M059J (cell line): ENCODE measurements at places on chromosomes 6 and 20. TPM values are rescaled to one million over a fixed set of nuclear protein-coding genes. Genes with fewer than 3 reads are reported as not detected.

DNA sequence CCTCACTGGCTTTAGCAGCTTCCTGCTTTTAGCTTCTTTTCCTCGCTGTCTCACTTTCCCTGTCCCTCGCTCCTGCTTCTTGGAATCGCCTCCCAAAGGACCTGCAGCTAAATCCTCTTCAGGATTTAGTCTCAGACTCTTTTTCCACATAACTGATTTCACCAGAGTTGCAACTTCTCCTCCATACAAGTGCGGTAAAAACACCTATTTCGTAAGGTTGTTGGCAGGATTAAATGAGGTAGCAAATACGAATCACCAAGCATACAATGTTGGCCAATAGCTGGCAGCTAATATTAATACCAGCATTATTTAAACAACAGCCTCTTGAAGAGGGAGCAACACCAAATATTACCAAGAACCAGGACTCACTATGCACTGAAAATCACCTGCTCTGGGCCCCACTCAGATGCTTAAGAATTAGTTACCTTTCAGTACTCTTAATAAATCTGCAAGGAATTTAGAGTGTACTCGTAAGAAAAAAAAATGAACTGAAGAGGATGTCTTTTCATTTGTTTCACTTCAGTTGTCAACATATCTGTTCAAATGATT is 123.0 kb downstream of the DTNBP1 start:
- no peak for DNase-seq

GRCh38 chr6:112016320-112016719 is 37.6 kb upstream of the CCN6 start:
- DNase-seq = peak; percentile 34

DNA sequence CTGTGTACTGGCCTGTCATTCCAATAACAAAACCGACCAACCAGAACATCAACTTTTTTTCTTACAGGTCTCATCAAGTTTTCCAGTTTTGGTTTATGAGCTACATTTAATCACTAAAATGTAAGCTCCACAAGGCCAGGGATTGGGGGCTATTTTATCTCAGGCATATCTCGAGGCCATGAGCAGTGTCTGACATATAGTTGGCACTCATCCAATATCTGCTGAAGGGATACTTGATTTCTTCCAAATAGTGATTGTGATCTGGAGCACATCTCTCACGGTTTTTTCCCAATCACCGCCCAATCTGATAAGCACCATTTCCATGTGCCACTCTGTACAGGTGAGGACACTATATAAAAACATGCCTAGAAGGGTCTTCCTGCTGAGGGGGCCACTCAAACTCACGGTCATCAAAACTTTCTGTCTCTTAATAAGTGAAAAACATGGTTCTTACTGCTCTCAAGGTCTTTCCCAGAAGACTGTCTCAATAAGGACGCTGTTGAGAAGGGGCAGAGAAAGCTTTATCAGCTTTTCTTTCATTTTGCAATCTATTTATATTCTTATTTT is 65.5 kb downstream of the MAN1A1 start:
- no peak for DNase-seq

DNA sequence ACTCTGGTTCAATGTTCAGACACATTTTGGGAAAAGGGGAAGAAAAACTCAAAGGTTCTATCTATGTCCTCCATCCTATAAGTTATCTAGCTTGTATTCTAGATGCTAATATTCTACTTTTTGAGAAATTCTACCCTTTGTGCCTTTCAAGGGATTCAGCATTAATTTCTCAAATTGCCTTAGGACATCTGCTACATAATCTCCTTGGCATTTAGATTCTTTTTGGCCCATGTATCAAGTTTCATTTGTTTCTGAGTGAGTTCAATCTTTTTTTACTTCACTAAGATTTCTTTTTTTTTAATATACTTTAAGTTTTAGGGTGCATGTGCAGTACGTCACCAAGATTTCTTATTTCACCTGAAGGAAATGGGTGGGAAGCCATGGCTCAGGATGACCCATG is 232.7 kb upstream of the TENT5A start:
- peak; percentile 73 for DNase-seq

GRCh38 chr6:10078581-10078980 is 336.3 kb downstream of the TFAP2A start:
- no peak for DNase-seq

- DNase-seq = no peak
Observed at GRCh38 chr6:67450641-67451040, 1184.4 kb upstream of the ADGRB3 start.

DNA sequence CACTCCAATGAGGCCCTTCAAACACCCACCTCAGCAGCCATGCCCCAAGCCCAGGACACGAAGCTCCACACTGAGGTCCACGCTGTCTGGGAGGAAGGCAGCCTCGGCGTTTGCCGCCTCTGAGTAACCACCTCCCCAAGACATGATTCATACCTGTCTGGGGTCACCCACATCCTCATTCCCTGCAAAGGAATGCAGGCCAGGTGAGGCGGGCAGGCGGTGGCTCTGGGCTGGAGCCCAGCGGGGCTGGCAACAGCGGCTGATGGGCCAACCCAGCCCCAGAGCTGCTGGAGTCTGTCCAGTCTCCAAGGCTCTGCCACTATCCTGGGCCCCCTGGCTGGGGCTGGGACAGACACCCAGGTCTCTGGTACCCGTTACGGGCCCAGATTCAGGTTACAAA is 14.8 kb downstream of the PMEPA1 start:
- DNase-seq = peak; percentile 90

GRCh38 chr6:56072856-56073255 is 174.5 kb downstream of the COL21A1 start:
- peak; percentile 88 for DNase-seq

DNA sequence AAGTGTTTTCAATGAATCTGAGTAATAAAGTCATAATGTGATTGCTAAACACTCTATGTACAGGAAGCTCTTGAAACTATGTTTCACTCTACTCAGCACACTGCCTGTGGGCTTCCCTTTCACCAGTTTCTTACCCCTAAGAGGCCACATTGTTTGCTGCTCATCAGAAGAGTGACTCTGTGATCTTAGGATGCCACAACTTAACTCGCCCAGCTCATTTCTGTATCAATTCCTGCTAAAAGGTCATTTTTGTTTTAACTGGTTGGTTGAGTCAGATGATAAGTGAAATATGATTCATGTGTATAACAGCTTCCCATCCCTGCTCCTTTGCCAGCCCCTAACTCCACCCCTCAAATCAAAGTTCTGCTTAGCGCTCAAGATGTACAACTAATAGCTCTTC is 9.8 kb upstream of the NDUFAF4 start:
- DNase-seq = no peak

LAMA4 gene
- 85.6 and 156 TPM in 2 replicates for total RNA-seq

DNA sequence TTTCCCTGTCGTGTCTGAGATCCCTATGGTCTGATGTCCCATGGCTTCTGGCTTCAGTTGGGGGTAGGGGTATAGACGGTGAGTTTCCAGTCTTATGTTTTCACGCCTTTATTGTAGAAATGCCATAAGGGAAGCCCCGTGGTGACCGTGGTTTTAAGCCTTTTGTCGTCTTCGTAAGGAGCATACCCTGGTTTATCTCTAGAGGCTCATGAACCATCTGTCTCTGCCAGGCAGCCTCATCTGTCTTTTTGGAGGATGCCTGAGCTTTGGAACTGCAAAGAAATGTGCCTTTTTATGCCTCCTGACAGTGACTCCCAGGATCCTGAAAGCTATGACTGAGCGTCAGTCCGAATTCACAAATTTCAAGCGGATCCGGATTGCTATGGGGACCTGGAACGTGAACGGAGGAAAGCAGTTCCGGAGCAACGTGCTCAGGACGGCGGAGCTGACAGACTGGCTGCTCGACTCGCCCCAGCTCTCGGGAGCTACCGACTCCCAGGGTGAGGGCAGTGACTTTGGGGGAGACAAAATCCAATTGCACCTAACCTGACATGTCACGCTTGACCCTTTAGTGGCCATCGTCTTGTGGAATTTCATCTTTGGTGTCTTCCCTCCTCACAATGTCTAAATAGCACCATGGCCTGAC is 84.6 kb downstream of the SYNJ2 start:
- DNase-seq = no peak

DNA sequence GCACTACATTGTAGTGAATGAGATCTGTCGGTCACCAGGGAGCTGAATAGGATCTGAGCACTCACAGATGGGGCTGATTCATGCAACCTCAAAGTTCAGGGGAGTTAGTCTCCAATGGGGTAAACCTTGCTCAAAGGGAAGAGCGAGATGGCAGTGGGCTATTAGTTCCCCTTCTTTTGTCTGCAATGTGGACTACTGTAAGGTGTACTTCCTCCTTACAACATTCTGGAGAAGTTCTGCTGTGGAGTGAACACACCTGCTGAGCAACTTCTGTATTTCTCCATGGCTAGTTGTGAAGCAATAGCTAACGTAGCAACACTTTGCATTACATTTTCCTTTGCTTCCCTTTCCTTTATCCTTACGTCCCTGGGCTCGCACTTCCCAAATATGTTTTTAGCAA is 134.3 kb upstream of the B3GAT2 start:
- DNase-seq = no peak

DNA sequence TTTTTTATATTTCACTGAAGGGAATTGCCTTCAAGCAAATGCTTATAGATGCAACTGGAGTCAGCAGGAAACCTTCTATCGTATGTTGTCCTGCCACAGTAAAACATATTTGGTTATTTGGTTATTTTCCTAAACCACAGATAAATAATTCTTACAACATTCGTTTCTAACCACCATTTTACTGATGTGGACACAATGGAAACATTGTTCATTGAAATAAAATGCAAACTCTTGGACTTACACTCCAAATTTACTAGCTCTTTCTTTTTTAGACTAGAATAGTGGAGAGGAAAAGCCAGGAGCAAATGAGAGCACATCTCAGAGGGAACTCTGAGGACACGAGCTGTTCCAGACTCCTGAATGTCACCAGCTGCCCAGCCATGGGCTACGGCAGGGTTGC is 114.8 kb downstream of the RPS12 start:
- peak; percentile 21 for DNase-seq

GRCh38 chr20:43941476-43942200 is 27.0 kb downstream of the TOX2 start:
- peak; percentile 80 for DNase-seq

- DNase-seq = peak; percentile 98
Observed at GRCh38 chr20:47274401-47275108, 81.9 kb downstream of the ZMYND8 start.

DNA sequence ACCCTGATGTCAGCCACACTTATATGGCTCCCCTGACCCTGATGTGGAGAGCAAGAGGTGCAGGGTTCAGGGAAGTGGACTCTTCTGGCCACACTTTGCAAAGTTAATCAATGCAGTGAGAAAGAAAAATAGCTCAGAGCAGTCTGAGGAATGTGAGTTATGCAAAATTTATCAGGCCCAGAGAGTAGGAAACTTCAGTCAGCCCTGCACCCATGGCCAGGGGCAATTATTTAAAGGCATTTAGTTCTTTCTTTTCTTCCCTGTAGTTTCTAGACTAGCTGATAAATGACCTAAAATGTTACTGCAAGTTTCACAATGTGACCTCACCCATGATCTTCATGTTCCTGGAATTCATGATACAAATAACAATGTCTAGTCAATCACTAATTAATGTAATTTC is 143.7 kb upstream of the GGTLC1 start:
- DNase-seq = peak; percentile 60

DNA sequence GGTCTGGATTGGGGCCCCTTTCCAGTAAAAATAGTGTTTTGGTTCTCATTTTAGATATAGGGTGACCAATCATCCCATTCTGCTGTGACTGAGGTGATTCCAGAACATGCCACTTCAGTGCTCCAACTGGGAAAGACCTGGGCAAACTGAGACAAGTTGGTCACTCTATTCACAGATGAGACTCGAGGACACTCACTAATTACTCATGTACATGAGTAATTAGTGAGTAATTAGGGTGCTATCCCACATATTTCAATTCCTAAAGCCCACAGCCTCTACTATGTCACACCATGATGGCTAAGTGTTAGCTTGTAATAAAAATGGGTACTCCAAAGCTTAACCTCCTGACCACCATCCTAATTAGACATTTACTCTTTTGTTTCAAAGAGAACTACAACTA is 86.0 kb downstream of the CBLN4 start:
- no peak for DNase-seq

DNA sequence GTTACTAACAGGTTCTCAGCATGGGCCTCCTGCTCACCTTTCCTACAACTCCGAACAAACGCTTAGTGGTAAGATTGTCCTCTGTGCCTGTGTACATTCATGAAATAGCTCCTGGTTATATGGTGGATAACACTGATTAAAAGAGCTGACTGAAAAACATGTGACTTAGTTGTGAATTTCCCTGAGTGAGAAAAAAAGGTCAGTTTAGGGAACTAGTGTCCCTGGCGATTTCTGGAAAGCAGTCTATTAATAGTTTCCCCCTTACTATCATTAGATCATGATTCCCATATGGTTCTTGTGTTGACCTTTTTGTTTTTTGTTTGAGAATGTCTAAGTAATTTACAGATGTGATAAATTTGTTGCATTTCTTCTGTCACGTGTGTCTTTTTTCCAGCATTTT is 15.6 kb downstream of the SNRPC start:
- no peak for DNase-seq

DNA sequence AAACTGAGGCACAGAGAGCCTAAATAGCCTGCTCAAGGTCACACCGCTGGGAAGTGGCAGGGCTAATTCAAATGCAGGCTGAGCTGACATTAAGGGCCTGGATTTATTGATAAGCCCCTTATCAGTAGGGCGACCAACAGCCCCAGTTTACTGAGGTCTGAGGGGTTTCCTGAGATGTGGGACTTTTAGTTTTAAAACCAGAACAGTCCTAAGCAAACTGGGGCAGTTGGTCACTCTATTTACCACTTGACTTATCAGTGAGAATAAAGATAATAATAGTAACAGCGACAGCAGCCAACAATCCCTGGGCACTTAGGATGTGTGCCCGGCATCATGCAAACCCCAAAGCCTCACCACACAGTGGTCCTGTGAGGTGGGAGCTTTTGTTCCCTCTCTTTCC is 27.6 kb downstream of the PREX1 start:
- no peak for DNase-seq

SASH1 gene
- 4.9 and 11.5 TPM in 2 replicates for total RNA-seq
